ENCODE measurements at places on chromosomes 4 and X.

DNA sequence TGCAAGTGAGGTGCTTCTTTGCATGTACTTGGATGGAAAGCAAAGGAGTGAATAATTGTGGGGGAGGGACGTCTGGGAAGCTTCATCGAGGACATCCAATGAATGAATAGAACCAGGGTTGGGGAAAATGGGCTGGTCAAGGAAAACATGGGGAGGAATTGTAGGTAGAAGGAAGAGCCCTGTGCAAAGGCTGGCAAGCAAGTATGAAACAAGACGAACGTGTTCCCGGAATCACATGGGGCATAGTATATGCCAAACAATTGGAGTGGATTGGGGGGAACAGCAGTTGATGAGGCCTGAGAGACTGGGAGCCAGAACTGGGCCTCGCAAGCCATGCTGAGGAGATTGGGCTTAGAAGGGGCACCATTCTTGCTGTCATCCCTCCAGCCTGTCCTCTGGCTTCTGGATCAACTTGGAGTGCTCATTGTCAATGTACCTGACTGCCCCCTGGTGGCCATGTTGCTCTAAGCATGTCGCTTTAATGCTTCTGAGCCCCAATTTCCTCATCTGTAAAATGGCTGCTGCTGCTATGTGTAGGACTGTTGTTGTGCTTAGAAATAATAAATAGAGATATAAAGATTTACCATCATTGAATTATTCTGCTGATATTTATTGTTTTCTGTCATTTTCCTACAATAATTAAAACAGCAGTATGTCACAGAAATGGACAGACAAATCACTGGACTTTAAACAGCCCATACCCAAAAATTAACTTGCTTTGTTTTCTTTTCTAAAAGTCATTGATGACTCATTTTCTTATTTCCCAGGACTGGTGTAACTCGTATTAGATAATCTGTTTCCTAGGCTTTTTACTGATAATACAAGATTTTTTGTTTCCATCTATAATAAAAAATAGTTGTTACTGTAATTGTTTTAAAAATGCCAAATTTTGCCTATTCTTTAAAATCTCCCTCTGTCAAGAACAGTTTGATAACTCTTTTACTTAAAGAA lies 66.4 kb downstream of the JADE3 start:
- peak; percentile 46 for DNase-seq

- DNase-seq, result no peak
Observed at GRCh38 chrX:55490121-55490520, 473 bp upstream of the USP51 start.

GRCh38 chrX:42952621-42953020 lies 174.7 kb upstream of the PPP1R2C start:
- DNase-seq, result no peak

DNA sequence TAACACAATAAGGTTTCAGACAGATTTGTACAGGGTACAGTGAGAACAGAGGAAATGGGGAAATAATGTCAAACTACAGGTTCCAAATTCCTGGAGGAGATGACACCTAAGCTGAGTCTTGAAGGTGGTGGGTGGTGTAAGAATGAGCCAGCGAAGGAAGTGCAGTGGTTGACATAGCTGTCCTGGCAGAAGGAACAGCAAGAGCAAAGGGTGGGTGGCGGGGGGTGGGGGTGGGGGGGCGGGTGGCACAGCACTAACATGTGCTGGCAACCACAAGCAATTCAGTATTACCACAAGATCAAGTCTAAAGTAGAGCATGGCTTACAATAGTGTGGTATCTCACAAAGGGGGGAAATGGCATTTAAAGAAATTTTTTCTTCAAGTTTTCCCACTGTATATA lies 13.1 kb upstream of the G3BP2 start:
- DNase-seq, result no peak

DNA sequence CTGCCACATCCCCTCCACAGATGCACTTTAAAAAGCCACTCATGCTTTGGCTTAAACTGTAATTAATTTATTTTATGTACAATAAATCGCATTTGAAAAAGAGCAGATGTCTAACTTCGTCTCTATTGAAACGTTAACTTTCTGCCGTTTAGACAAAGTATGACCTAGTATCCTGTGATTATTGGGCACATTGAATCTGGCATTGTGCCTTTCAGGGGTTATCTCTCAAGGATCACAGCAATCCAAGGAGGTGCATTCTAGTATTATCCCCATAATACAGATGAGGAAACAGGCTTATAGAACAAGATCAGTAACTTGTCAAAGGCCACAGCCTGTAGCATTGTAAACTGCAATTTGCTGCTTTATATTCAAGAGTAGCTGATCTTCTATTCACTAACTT lies 4.6 kb downstream of the RASL11B start:
- no peak for DNase-seq

GRCh38 chr4:95093936-95094929 lies 336.5 kb downstream of the BMPR1B start:
- no peak for DNase-seq

- no peak for DNase-seq
Observed at GRCh38 chrX:113330416-113330815, 489.8 kb upstream of the AMOT start.

GRCh38 chr4:100261346-100261745 lies 71.1 kb upstream of the DDIT4L start:
- no peak for DNase-seq

- DNase-seq, result no peak
Observed at GRCh38 chr4:25870081-25870480, 7.3 kb upstream of the SEL1L3 start.

DNA sequence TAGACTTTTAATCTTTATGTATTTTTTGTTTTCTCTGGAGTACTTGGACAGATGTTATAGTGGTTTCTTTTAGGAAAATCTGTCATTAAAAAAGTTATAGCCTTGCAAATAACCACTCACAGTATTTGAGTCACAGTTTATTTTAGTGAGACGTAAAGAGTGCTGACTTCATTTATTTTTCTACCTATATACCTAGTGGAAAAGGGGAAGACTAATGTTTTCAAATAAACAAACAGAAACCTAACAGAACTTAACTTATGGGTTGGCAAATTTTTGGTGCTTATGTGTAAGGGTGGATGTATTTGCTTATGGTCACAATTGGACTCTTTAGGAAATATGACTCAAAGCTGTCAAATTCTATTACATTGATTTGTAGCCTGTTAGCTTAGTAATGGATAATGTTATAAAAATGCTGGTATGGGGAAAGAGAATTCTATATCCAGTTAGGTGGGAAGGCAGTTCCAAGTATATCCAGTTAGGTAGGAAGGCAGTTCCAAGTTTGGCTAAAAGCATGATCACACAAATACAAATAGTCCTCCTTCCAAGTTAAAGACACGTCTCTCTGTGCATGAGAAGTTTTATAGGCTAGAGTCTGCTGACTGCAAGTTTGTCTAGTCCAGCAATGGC lies 61.9 kb downstream of the SLC9A6 start:
- no peak for DNase-seq

DNA sequence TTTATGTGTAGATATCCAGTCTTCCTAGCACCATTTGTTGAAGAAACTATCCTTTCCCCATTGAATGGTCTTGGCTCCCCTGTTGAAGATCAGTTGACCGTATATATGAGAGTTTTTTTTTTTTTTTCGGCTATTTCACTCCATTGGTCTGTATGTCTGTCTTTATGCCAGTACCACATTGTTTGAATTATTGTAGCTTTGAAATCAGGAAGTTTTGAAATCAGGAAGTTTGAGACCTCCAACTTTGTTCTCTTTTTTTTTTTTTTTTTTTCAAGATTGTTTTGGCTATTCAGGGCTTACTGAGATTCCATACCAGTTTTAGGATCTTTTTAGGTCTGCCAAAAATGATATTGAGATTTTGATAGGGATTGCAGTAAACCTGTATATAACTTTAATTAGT lies 4.3 kb upstream of the SCD5 start:
- no peak for DNase-seq

DNA sequence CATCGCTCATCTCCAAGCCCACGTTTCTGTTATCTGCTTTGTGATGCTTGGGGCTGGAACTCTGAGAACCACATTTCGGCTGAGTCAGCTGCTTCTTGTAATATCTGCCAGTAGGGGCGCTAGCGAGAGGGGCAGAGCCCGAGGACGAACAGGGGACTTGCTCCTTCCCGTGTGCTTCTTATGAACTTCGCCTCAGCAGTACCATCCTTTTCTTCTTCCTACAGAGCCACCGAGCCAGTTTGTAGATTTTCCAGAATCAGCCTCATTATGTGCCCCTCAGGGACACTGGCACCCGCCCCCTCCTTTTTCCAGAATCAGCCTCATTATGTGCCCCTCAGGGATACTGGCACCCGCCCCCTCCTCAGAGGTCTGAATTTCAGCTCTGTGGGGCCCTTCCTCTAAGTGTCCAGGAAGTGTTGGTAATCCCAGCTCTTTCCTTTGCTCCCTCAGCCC lies 441.7 kb upstream of the RASGEF1B start:
- peak; percentile 54 for DNase-seq

DNA sequence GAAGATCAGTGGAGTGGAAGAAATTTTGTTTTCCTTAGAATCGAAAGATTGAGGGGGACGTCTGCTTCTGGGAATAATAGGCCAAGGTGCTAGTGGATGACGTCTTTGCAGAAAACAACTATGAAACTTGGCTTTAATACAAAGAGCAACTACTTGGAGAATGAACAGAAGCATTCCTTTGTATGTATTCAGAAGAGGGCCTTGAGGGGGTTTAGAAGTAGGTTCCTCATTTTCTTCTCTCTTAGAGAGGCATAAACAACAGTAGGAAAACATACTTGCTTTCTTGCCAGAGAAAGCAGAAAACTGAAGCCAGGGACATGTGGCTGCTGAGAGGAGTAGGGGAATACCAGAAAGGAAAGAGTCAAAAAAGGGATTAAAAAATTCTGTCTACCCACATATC lies 167.8 kb downstream of the ZNF330 start:
- no peak for DNase-seq

DNA sequence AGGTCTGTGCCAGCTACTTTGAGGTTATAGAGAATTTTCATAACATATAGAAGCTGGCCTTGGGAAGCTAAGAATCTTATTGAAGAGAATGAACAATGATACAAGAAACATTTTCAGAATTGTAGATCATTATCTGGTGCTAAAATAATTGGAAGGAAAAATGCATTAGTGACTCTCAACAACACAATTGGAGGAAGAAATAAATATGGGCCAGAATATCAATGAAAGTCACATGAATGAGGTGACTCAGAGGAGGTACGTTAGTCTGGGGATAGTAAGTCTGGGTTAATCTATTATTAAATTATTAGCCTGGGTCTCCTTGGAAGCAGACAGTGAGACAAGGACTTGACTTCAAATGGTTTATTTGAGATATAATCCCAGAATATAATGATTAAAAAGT lies 529.3 kb upstream of the SLIT2 start:
- DNase-seq, result no peak

GRCh38 chr4:113080050-113080449 lies 30.6 kb downstream of the ANK2 start:
- DNase-seq, result no peak

DNA sequence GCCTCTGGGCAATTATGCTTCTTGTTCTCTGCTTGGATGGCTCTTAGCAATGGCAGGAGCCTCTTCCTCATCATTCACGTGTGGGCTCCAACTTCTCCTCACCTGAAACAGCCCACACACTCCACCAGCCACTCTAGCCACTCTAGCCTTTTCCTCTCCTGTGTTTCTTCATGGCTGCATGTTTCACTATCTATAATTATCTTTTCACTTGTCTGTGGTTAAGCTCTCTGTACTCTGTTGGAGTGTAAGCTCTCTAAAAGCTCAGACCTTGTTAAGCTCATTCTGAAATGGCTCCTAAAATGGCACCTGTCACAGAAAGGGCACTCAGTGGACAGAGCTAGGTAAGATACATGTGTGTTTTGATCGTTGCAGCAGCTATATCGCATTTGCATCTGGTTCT lies 80.0 kb downstream of the SH3KBP1 start:
- DNase-seq, result no peak
